SHP77 (cell line): ENCODE measurements at places on chromosomes 5 and 9.

GRCh38 chr5:105917189-105917588, 1753.5 kb downstream of the EFNA5 start:
- no peak for DNase-seq

DNA sequence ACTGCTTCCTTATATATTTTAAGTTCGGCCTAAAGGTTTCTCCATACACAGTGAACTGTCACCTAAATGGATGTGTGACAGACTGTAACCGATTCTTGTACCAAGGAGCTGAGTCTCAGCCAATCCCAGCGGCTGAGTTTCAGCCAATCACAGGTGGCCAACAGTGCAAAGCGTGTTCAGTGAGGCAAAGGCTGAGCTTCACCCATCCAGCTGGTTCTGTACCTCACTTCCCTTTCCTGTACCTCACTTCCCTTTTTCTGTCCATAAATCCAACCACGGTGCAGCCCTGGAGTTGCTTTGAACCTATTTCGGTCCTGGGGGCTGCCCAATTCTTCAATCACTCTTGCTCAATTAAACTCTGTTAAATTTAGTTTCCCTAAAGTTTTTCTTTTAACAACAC, 15.7 kb upstream of the TBC1D9B start:
- no peak for DNase-seq

DNA sequence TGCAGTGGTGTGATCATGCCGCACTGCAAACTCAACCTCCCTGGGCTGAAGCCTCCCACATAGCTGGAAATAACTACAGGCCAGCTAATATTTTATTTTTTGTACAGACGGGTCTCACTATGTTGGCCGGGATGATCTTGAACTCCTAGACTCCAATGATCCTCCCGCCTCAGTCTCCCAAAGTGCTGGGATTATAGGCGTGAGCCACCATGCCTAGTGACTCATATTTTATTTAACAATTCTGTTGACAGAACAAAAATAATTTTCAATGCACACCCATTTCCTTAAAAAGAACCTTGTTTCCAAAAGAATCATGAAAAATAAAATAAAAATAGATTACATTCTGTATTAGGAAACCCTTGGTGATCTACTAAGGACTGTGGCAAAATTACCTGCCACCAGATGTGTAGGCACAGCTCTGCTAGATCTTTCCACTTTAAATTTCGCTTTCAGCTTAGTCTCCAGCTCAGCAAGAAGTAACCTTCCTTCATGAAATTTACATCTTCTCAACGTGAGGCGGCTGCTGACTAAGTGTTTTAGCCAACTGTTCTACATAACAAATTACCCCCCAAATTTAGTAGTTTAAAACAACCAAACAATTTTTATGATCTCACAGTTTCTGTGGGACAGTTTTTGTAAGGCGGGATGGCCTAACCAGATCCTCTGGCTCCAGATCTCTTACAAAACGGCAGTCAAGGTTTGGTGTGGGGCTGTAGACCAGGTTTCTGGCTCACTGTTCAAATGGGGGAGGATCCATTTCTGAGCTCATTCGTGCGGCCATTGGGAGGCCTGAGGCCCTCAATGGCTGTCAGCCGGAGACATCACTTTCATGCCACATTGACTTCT, 32.6 kb upstream of the GOLPH3 start:
- DNase-seq: no peak

DNA sequence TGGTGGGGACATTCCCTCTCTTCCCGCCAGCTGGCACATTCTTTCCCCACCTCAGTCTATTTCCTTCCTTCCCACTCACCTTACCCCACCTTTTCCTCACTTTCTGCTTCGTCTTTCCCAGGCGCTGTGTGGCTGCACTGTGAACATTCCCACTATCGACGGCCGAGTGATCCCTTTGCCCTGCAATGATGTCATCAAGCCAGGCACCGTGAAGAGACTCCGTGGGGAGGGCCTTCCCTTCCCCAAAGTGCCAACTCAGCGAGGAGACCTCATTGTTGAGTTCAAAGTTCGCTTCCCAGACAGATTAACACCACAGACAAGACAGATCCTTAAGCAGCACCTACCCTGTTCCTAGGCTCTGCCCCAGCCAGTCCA, 7.3 kb downstream of the DNAJB5 start:
- DNase-seq: no peak
